ENCODE measurements at places on chromosomes 16 and 17. TPM values are rescaled to one million over a fixed set of nuclear protein-coding genes. Genes with fewer than 3 reads are reported as not detected.

DNA sequence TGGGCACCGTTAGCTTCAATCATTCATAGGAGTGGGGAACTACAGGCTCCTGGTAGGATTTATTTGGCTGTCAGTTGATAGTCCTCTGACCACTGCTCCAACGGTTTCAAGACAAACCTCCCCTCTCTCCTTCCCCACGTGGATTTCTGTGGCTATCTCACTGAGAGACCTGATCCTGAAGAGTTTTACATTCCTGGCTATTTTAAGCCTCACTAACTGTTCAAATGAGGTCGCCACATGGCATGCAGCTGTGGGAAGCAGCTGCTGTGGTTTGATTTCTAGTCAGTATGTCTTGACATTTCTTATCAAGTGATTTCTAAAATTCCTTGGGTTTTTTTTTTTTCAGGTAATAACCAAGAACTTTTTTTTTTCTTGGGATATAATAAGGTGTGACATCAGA is 38.3 kb downstream of the CDK5R1 start:
- peaks cover 19% of the 10 kb centered on the region for H3K4me1 ChIP-seq
- no peaks in the 10 kb centered on the region for H3K36me3 ChIP-seq
- no peak overlapping the region for H3K4me3 ChIP-seq
- H3K27me3 ChIP-seq, result peaks cover 2% of the 10 kb centered on the region
- H3K27ac ChIP-seq, result no peak overlapping the region

- H3K4me3 ChIP-seq, result no peak overlapping the region
- no peak overlapping the region for H3K27ac ChIP-seq
- H3K4me1 ChIP-seq, result peaks cover 46% of the 10 kb centered on the region
- H3K27me3 ChIP-seq, result peaks cover 23% of the 10 kb centered on the region
- DNase-seq, result no peak
- peaks cover 5% of the 10 kb centered on the region for H3K36me3 ChIP-seq
Observed at GRCh38 chr17:40327244-40327729, 18.3 kb downstream of the RARA start.

GRCh38 chr16:7602291-7602950 is 269.8 kb downstream of the RBFOX1 start:
- DNase-seq, result no peak
- H3K36me3 ChIP-seq, result no peaks in the 10 kb centered on the region
- no peaks in the 10 kb centered on the region for H3K4me1 ChIP-seq
- no peak overlapping the region for H3K27ac ChIP-seq

- peak; percentile 94 for DNase-seq
- H3K4me1 ChIP-seq, result peaks cover 19% of the 10 kb centered on the region
- H3K27me3 ChIP-seq, result peaks cover 9% of the 10 kb centered on the region
- H3K4me3 ChIP-seq, result peak overlapping the region; percentile 84
- H3K27ac ChIP-seq, result peak overlapping the region; percentile 91
- H3K36me3 ChIP-seq, result no peaks in the 10 kb centered on the region
Observed at GRCh38 chr17:57662644-57663308, 82.3 kb downstream of the CCDC182 start.

- H3K27me3 ChIP-seq, result peaks cover 3% of the 10 kb centered on the region
- DNase-seq, result no peak
- no peaks in the 10 kb centered on the region for H3K36me3 ChIP-seq
- H3K27ac ChIP-seq, result no peak overlapping the region
- H3K4me3 ChIP-seq, result no peak overlapping the region
Observed at GRCh38 chr16:9946022-9946720, 236.1 kb downstream of the GRIN2A start.

Gene PARD6A
- total RNA-seq, result 1.2 TPM

Gene CCL22
- not detected for total RNA-seq

Measured in endothelial cell (in vitro differentiated cells).